ENCODE measurements at places on chromosomes 7 and 10.

DNA sequence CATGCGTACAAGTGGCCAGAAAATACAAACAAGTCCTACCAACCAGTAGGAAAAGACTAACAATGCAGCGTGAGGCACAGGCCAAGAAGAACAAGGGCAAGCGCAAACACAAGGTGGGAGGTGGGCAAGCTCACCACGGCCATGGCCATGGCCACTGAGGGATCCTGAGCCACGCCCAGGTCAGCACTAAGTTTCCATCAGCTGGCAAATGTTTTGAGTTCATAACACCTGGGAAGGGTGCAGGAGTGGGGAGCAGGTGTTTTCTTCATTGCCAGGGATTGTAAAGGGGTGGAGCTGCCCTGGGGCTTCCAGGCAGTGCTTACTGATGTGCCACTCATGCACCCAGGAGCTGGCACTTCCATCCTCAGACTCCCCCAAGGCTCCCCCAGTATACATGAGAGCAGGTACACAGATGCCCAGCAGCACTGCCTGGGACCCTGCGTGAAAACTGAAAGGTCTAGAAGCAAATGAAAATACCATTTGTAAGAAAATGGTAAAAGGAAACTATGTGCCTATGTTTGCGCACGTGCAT, 139.2 kb upstream of the RET start:
- DNase-seq: no peak

- DNase-seq: no peak
These were observed 51.5 kb upstream of the ITGB1 start for GRCh38 chr10:33009244-33010131.

DNA sequence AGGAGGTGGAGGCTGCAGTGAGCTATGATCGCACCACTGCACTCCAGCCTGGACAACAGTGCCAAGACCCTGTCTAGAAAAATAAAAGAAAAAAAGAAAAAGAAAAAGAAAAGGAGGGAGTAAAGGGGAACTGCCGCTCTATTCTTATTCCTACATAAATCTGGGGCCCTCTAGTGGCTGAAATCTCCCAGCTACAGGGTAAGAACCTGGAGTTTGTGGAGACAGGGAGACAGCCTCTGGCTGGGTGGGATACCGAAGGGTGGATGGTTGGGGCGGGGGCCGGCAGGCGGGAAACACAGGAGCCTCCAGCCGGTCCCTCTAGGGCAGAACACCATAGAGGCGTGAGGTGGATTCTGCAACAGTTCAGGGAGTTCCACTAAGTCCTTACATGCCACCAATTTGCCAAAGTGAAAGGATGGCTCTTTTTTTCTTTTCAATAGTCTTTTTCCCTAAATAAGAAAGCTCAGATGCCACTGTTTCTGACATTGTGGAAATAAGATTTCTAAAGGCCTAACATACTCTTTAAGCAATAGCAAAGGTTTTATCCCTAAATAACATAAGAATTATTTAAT, 117.3 kb downstream of the SVIL start:
- DNase-seq: peak; percentile 36

GRCh38 chr7:131508754-131509486, 47.5 kb downstream of the PODXL start:
- DNase-seq: no peak

GRCh38 chr10:131708225-131708880, 192.5 kb upstream of the PPP2R2D start:
- peak; percentile 22 for DNase-seq

- no peak for DNase-seq
These were observed 336.9 kb downstream of the ADARB2 start for GRCh38 chr10:1400101-1401070.

- no peak for DNase-seq
These were observed 18.9 kb upstream of the NRP1 start for GRCh38 chr10:33353334-33353733.

- DNase-seq: peak; percentile 34
These were observed 495 bp downstream of the EIF3B start for GRCh38 chr7:2354939-2355704.

DNA sequence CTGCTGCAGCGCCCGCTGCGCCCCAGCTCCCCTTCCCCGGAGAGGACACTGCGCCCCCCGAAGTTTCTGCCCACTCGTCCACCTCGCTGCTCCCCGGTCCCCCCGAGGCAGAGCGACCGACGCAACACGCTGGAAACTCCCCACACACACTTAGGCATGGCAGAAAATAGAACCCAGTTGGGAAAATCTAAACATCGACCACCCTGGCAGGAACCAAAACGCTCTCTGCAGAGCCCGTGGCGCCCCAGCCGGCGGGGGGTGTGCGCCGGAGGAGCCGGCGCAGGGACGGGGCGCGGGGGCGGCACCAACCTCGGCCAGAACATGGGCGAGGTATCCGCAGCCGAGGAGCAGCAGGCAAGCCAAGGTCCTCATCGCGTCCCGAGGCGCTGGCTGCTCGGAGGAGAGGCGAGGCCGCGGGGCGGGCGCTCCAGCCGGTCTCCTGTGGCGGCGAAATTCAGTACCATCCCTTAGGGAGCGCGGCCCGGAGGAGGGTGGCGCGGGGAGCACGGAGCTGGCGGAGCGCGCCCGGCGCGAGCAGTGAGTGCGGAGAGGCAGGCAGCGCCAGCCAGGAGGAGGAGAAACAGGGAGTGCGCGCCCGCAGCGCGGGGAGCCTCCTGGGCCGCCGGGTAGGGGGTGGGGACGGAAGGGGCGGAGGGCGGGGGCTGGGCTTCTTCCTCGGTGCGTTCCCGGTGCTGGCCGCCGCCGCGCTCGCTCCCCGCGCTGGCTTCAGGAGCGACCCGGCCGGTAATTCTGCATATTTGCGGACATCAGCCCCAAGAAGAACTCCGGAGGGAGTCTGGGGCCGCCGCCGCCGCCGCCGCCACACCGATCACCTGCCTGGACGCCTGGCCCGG, 789 bp downstream of the PDGFA start:
- DNase-seq: peak; percentile 83

Measured in RPMI8226 (cell line).